ENCODE measurements at places on chromosomes 5 and 9.

GRCh38 chr9:117535973-117536372 is 121.1 kb upstream of the ASTN2 start:
- no peak for DNase-seq

- no peak for DNase-seq
These were observed 24.7 kb upstream of the TIFAB start for GRCh38 chr5:135476615-135477581.

GRCh38 chr5:1474866-1475543 is 29.8 kb upstream of the SLC6A3 start:
- no peak for DNase-seq

DNA sequence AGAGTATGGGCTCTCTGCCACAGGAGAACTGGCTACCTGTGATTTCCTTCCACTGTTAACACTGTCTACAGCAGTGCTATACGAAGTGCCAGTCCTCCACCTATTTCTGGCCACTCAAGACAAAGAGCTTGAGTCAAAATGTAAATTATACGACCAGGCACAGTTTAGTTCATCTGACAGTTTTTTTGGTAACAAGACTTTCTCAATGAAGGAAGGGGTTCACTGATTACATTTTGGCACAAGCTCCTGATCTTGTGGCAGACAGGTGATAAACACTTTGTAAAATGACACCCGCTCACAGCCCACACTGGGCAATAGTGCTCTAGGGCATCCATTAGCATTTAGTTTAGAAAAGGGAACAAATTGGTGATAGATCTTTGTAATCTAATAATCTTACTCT is 8.6 kb downstream of the RBM22 start:
- DNase-seq = no peak

GRCh38 chr5:119290161-119290569 is 65.7 kb upstream of the TNFAIP8 start:
- no peak for DNase-seq

- no peak for DNase-seq
These were observed 84.1 kb upstream of the MEGF10 start for GRCh38 chr5:127206320-127207113.

DNA sequence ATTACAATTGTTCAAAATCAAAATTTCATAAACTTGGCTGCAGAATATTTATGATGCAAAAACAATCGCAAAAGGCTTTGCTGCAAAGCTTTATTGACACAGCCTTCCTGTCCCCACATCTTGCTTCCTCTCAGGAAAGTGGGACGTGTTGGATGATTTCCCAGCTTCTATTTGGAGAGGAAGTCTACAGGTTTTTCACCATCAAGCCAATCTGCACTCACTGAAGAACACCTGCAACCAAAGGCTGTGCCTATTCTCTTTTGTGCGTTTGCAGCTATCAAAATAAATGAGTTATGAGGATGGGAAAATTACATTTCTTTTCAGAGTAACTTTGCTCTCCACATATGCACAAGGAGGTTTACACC is 214.4 kb downstream of the PLK2 start:
- DNase-seq = no peak
